ENCODE measurements at places on chromosomes 2 and 18.

GRCh38 chr2:168203762-168204693 lies 43.4 kb downstream of the STK39 start:
- DNase-seq, result no peak

DNA sequence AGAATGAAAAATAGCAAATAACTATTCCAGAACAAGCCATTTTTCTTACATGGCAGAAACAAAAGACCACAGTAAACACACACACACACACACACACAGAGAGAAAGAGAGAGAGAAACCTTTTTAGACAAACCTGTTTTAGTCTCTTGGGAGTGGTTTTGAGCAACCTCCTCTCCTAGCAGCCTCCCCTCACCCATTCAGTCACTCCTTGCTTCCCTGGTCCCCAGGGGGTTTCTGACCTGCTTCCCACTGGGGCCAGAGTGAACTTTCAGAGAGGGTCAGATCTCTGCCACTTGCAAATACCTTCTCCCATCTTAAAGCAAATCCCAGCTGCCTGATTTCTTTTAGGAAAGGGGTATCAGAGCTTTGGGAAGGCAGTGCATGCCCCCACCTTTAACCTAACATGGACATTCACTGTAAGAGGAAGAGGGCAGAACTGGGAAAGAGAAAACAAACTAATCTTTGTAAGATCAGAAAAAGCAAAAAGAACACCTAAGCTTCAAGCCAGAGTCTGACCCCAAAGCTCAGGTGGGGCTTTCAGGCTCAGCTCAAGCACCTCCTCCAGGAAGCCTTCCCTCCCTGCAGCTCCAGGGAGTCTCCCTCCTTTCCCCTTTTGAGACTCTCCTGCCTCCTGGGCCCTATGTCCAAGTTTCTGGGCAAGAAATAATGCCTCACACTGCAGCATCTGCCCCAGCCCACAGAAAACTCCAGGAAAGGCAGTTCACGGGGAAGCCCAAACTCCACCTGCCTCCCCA lies 2.7 kb downstream of the SDC1 start:
- no peak for DNase-seq

- DNase-seq, result no peak
Measured at GRCh38 chr2:66577321-66578053, 142.6 kb downstream of the MEIS1 start.

DNA sequence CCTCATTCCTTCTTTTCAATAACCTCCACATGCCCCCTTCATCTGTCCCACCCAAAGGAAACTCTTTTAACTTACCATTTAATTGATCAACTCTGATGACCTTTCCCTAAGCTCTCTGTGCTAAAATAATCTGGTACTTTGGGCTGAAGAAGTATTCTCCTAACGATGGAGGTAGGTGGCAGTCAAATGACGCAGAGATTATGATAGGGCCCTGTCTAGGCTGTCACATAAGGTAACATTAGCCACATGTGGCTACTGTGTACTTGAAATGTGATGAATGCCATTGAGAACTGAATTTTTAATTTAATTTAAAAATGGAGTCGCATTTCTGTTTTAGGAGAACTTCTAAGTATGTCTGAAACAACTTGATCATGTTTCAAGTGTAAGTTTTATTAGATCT lies 140.5 kb upstream of the TNP1 start:
- DNase-seq, result no peak

GRCh38 chr18:9969247-9969646 lies 55.4 kb downstream of the VAPA start:
- DNase-seq, result no peak

- no peak for DNase-seq
Measured at GRCh38 chr18:2687390-2688001, 32.0 kb downstream of the SMCHD1 start.

GRCh38 chr18:24370120-24370519 lies 27.5 kb downstream of the OSBPL1A start:
- DNase-seq, result no peak
